ENCODE measurements at places on chromosomes 1 and 21.

DNA sequence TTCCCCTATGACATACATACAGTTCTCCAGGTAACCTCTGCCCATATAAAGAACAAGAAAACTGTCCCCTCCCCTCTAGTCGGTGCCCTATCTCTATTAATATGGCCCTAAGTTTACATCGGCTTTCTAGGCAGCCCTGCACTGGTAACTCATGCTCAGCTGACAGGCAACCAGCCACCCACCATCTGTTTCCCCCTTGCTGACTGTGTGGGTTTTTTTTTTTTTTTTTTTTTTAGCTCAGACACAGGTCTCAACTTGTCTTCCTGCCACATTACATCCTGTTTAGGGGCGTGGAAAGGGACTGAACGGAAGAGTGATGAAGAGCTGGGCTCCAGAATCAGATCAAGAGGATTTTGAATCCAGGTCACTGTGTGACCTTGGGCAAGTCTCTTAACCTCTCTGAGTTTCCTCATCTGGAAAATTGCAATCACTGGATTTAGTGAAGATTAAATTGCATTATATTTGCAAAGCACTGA is 14.0 kb downstream of the LAPTM5 start:
- peak; percentile 34 for DNase-seq

DNA sequence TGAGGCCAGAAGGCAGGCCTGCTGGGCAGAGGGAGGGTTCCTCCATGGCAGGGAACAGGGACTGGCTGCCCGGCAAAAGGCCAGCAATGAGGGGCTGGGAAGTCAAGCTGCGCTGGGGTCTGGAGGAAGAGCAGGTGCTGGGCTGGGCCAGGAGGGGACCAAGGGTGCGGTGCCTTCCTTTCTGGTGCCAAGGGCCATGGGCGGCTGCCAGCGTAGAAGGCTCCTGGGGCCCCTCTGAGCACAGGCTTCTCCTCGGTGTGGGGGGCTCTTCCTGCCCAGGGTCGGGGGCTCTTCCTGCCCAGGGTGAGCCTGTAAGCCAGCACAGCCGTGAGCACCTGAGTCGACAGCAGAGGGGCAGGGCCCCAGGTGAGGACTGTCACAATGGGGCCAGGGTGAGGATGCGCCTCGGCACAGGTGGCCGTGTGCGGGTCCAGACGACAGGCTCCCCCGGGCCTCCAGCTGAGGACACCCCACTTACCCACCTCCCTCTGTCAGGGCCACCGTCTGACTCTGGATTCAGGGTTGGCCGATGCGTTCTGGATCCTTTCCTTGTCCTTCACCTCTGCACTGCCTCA is 10.7 kb upstream of the DNMT3L start:
- no peak for DNase-seq

DNA sequence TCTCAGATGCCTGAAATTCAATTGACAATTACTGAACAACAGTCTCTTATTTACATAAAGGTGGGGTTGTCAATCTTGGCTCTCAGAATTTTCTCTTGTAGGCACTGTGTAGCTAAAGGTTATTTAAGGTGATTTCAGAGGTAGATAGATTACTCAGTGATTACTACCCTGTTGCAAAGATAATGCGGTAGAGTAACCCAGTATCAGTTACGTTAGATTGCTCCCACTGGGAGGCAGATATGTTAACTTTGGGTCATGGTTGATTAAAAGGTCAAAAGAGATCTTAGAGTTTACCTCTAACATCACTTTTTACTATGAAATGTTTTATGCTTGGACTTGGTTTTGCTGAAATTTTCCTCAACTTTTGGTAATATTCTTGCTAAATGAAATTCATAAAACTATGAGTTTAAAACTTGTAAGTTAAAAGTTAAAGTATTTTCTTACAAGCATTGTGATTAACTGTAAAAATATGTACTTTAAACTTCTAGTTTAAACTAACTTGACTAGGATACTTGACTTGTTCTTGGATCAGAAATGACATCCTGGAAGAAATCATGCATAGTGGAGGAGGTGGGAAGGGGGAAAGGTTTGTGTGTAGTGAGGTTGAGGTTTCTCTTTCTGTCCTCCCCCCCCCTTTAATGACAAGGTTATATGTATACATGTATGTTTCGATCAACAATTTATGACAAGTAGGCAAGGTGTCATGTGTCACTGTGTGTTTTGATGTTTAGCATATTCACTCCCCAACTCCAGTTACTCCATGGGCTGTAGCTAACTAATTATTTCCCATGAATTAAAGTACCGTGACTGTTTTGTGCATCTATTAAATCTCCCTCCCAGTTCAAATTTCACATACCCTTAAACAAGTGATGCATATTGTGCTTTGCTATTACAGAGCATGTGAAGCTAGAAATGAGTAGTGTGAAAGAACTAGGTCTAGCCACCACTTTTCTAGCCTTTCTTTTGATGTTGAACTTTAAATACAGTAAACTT is 2.9 kb downstream of the LAMC1 start:
- DNase-seq: no peak

DNA sequence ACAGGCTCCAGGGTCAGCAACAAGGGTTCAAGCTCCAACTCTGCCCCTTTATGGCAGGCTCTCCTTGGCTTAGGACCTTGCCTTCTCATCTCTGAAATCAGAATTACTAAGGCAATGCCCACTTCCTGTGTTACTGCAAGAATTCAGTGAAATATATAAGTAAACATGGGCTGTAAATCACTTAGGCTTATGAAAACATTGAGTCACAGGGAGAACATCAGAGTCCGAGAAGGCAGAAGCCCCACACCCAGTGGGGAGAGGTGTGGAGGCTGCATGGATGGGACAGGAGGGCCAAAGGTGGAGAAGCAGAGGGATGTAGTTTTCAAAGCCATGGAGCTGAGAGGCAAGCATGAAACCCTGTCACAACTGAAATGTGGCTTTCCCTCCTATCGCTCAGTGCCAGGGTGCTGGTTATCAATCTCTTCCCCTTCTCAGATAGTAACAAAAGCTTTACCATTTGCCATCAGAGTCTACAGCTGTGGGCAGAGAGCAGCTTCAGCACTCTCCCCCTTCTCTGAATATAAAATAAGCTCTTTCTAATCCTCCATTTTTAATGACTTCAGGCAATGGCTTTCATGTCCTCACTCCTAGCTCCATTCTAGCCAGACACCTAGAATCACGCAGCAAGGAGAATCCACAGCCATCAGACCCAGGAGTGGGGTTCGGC is 3.4 kb downstream of the RGS8 start:
- DNase-seq: no peak

Measured in stimulated activated CD8-positive, alpha-beta memory T cell treated with anti-CD3 and anti-CD28 coated beads, Interleukin-7, amount 100 ng/mL, for 1 hour (primary cell).